Renal cortical epithelial cell (primary cell): ENCODE measurements at places on chromosomes 2 and 18.

GRCh38 chr2:181178130-181178529, 197.7 kb downstream of the UBE2E3 start:
- no peak for DNase-seq

- DNase-seq, result no peak
Measured at GRCh38 chr18:4549164-4549872, 94.2 kb upstream of the DLGAP1 start.

GRCh38 chr2:164796999-164797398, 44.6 kb downstream of the COBLL1 start:
- DNase-seq, result no peak

GRCh38 chr18:79848579-79849327, 51.0 kb downstream of the KCNG2 start:
- DNase-seq, result no peak

DNA sequence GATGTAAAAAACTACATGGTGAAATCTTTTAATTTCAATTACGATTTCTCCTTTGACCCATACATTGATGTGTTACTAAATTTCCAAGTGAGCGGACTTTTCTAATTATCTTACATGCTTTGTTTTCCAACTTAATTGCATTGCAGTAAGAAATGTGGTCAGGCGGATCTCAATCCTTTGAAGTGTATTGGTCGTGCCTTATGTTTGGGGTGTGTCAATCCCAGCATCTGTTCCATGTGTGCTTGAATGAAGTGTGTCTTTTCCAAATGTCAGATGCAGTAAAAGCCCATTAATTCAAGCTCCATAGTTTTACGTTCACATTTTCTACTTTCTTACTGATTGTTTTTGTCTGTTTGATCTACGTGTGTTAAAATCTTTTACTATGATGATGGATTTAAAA, 113.1 kb downstream of the UXS1 start:
- no peak for DNase-seq

DNA sequence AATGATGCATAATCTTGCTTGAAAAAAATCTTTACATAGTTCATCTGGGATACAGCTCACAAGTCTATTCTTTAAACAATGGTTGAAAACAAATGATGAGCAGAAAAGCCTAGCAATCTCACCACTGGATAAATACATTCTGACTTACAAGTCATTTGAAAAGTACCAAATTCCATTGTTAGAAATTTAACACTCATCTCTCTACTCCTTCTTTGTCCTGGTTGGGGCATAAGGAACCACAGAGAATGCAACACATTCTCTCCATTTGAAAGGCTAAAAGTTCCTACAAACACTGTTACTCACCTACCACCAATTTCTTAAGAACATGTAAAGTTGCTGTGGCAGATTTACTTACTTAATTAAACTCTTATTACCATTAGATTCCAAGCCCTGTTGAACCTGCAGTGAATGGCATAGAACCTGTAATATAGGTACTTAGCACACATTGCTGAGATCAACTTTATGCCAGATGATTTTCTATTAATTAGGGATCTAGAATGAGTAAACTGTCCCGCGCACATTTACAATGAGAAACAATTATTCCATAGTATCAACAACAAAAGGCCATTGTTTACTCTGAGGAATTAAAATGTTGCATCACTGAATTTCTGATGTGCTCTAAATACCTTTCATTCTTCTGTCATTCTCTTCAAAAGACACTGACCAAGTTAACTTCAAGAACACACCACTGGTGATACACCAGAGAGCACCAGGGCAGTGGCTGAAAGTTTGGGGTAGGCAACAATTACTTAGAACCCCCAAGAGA, 69.6 kb downstream of the CABYR start:
- peak; percentile 67 for DNase-seq

- DNase-seq, result no peak
Measured at GRCh38 chr18:21099442-21099841, 12.2 kb downstream of the ROCK1 start.

DNA sequence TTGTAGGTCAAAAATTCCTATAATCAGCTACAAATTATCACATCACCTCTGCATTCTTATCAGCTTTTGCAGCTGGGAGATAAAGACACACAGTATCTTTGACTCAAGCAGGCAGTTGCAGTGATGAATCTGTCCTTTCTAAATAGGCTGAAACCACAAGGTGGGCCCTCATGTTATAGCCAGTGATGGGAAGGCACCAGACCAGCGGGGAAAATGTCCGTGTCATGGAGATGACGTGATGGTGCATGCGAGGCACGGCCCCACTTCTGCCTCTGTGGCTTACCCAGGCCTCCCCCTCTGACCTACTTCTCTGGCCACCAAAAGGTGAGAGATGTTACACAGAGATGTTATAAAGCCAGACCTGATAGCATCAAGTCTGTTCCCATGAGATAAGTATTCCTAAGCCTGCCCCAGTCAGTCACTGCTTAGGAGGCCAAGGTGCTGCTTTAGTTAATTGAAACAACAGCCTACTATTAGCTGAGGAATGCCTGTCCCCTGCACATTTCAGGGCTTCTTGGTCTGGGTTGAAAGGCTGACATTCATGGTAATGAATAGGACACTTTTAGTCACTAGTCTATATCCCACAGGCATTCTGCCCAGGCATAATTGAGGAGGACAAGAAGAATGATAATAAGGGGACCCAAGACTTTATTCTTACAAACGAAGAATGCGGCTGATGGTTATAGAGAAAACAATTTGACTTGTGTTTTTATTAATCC, 327.9 kb downstream of the LPIN1 start:
- DNase-seq, result no peak

GRCh38 chr2:200765139-200765951, 46.4 kb upstream of the BZW1 start:
- peak; percentile 98 for DNase-seq

GRCh38 chr2:177260379-177260778, 4.1 kb downstream of the NFE2L2 start:
- DNase-seq, result no peak

GRCh38 chr18:3947383-3947782, 497.4 kb downstream of the TGIF1 start:
- no peak for DNase-seq

DNA sequence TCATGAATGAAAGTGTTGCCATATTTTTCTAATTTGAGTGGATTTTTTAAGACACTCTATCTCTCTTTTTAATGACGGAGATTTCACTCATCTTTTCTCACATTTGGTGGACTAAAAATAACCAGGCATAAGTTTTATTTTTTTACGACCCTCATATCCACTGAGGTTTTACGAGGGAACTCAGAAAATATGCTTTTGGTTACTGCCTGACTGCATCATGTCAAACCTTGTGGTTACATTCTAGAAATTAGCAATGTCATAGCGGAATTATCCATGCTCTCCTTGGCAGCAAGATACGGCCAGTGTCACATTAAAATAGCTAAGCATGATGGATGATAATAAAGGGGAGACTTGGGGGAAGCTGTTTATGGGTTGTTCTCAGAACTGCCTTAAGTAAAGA, 428.6 kb upstream of the FSHR start:
- no peak for DNase-seq

DNA sequence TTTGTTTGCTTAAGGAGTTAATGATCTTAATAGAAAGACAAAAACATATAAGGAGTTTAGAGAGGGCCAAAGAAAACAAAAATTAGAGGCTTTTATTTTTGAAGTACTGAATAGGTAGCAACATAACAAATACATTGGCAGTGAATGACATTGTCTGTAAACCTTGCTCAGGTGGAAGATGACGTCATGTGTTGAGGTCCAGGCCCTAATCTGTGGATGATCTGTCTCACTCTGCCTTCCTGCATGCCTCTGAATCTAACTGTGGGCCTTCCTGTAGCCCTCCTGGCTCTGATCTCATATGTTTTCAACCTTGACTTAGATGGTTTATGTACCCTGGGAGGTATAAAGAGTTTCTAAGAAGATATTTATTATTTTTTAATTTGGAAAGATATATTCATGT, 58.1 kb upstream of the DYNAP start:
- DNase-seq, result peak; percentile 14

DNA sequence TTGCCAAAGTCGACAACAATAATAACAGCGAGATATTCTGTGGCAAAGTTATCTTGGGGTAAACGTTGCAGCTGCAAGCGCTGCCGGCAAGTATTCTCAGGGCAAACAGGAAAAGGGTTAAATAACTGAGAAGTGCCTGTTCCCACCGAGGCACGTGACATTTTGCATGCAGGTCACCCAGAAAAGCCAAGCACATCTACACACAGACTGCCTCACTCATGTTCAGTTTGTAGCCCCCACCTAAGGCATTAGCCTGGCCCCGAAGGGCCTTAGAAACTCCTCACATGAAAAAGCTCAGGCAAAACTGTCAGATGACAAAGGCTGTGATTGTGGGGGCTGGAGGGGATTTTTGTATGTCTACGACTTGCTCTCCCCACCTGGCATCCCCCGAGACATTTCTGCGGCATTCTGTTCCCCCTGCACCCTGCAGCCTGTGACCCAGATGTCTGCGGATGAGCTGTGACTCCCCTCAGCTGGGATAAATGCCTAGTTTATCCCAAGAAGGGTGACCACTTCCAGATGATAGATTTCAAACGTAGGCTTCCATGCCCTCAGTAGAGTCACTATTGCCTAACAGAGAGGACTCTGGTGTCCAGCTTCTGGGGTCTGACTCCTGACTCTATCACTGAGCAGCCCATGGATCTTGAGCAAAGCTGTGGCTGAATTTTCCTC, 215.2 kb upstream of the SIX2 start:
- no peak for DNase-seq

DNA sequence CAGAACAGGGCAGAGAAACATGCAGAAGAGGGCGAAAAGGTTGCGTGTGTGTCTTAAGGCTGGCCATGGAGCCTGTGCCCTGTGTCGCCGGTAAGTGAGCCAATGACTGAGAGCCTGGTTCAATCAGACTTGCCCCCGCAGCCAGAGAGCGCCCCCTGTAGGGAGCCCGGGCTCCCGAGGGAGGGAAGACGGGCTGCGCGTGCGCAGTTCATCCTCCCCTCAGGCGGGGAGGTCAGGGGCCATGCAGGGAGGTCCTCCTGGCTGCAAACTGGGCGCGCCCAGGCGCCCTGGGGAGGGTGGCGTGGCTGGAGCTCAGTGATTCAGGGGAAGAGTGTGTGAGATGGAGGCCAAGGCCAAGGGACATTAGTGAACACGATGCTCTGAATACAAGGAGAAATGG, 276.6 kb downstream of the PHLPP1 start:
- no peak for DNase-seq

DNA sequence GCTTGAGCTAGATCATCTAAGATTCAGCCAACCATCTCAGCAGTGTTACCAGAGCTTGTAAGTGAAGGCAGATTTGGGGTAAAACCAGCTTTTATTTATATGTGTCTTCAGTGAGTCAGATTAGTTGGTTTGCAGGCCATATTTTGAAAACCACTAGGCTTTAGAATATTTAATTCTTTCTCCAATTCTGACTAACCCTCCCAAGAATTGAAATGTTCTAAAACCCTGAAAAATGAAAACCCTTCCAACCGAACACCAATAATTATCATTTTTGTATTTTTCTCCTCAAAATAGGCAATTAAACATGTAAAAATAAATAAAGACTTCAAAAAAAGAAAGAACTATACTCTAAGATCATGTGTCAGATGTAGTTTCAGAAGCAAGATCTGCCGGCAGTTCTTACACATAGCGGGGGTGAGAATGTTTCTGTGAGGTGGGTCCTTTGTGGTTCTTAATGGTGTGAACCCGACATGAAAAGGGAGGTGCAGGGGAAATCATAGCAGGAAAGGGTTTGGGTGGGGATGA, 14.2 kb downstream of the PLEK start:
- no peak for DNase-seq

- peak; percentile 93 for DNase-seq
Measured at GRCh38 chr18:48832938-48833700, 117.6 kb downstream of the SMAD7 start.

DNA sequence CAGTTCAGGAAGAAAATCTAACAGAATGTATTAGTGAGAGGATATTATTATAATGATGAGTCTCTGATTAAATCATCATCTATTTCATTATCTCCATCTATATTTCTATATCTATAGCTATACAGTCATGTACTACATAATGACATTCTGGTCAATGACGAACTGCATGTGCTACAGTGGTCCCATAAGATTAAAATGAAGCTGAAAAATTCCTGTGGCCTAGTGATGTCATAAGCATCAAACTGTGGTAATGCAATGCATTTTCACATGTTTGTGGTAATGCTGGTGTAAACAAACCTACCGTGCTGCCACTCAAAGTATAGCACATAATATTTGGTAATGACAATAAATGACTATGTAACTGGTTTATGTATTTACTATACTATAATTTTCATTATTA, 1127.9 kb upstream of the CHAC2 start:
- no peak for DNase-seq

GRCh38 chr2:158128168-158128973, 26.7 kb downstream of the UPP2 start:
- peak; percentile 71 for DNase-seq

DNA sequence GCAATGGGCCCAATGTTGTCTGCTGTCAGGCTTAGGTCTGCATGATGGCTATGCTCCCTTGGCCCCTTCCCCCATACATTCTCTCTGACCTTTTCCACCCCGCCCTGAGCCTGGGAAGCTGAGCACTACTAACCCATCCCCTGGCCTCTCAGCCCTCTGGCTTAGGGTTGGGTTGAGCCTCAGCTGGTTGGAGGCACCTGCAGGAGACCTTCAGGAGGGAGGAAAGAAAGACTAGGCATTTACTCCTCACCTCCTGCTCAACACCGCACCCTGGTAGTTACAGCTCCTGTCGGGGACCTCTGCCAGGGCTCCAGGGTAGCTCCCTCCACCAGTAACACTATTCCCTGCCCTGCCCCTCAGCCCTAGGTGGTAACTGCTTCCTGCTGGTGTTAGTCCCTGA, 80.5 kb downstream of the GALNT14 start:
- DNase-seq, result no peak

- DNase-seq, result no peak
Measured at GRCh38 chr2:174328961-174329715, 5.6 kb upstream of the SP9 start.

DNA sequence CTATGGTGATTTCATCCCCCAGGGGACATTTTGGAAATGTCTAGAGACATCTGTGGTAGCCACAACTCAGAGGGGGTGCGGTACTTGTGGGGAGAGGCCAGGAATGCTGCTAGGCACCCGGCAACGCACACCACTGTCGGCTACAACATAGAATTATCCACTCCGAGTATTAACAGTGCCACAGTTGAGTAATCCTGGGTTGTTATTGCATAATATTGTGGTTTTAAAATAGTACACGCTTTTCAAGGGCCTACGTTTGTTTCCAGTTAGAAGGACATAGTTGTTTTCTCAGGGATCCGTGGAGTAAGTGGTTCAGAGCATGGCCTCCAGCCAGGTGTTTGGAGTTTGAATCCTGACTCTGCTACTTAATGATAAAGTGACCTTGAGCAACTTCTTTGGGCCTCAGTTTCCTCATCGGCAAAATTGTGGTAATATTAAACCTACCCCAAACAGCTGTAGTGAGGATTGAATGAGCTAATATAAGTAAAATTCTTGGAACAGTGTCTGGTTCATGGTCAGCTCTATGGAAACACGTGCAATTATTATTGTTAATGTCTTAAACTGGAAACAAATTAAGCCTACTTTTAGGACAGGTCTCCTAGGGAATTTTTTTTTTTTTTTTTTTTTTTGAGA, 24.5 kb downstream of the CYP27A1 start:
- DNase-seq, result peak; percentile 99

DNA sequence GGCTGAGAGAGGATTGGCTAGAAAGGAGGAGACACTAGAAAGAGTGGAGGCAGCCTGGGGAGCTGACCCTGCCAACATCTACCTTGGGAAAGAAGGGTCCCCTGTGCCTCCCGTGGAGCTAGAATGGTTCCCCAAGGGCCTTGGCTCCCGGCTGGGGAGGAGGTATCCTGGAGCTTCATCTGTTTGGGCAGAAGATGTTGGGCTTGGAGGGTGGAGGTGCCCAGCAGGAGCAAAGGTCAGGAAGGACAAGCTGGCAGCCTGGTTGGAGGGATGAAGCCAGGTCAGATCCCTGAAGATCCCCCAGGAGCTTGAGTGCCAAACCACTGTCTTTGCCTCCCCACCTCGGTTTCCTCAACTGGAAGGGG, 2.9 kb downstream of the ATP6V1B1 start:
- no peak for DNase-seq
